ENCODE measurements at places on chromosomes 16 and 17.

DNA sequence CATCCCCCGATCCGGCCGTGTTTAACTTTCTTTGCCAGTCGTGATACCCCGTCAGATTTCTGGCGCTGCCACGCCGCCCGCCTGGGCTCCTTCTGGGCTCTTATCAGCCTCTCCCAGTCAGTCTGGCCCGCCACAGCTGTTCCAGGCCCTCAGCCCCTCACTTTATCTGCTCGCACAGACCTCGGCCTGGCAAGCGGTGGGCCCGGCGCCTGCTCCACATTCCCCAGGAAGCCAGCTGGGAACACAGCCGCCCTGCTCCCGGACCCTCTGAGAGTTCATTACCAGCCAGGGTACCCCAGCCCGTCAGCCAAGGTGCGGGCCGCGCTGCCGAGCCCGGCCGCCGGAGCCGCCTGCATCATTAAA lies 157.5 kb downstream of the ZNF423 start:
- DNase-seq = no peak

GRCh38 chr16:17769065-17769464 lies 298.3 kb upstream of the XYLT1 start:
- no peak for DNase-seq

- no peak for DNase-seq
These were observed 3.1 kb downstream of the RAB37 start for GRCh38 chr17:74740173-74740572.

GRCh38 chr17:39777534-39778365 lies 40.0 kb downstream of the GRB7 start:
- DNase-seq = no peak

GRCh38 chr17:50151937-50152547 lies 1.6 kb upstream of the PPP1R9B start:
- DNase-seq = peak; percentile 52

DNA sequence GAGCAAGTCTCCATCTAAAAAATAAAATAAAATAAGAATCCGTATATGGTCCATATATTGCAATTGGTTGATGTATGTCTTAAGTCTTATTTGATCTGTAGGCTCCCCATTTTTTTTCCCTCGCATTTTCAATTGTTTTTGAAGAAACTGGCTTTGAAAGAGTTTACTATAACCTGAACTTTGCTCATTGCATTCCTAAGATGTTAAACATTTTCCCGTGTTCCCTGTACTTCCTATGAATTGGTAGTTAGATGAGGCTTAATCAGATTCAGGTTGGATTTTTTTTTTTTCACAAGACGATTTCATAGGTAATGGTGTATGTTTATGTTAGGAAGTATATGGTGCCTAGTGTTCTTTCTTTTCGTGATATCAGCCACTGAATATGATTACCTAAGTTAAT lies 3.3 kb downstream of the LRRC36 start:
- no peak for DNase-seq

GRCh38 chr17:28065706-28066105 lies 23.2 kb downstream of the NLK start:
- DNase-seq = no peak

DNA sequence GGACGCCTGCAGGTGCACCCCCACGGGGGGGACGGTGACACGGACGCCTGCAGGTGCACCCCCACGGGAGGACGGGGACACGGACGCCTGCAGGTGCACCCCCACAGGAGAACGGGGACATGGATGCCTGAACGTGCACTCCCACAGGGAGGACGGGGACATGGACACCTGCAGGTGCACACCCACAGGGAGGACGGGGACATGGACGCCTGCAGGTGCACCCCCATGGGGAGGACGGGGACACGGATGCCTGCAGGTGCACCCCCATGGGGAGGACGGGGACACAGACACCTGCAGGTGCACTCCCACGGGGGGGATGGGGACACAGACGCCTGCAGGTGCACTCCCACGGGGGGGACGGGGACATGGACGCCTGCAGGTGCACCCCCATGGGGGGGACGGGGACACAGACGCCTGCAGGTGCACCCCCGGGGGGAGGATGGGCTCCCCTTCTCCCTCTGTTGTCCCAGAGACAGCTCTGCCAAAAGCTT lies 114.5 kb upstream of the METRNL start:
- no peak for DNase-seq

- no peak for DNase-seq
These were observed 83.2 kb downstream of the GRIN2A start for GRCh38 chr16:10098991-10099390.

GRCh38 chr16:87384162-87384874 lies 742 bp upstream of the FBXO31 start:
- no peak for DNase-seq

DNA sequence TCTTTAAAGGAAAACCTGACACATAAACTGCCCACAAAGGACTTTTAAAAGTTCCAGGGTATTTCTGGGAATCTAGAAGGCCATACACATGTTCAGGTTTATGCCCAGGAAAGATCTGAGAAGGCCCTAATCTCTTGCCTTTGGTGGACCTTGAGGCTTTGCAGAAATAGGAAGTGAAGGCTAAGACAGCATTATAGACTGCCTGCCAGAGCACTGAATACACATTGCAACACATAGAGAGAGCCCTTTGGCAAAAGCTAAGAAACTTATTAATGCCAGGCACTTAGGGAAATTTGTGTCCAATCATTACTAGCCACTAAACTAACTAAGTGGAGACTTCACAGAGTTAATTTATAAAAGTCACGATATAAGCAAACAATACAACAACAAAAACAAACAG lies 70.4 kb downstream of the MMD start:
- no peak for DNase-seq

- DNase-seq = no peak
These were observed 91.6 kb upstream of the DNAH9 start for GRCh38 chr17:11506635-11507034.

DNA sequence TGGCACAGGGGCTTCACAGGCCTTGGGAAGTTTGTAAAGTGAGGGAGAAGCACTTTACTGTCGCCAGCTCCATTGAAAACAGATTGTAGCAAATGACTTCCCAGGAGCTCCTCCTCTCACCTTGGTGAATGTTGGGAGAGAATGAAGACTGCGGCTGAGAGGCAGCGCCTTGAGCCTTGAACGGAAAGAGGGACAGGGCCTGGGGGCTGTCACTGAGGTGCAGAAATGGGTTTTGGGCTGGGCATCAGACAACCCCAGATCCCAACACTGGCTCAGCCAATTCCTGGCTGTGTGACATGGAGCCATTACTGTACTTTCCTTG lies 603 bp upstream of the MRTFB start:
- no peak for DNase-seq

DNA sequence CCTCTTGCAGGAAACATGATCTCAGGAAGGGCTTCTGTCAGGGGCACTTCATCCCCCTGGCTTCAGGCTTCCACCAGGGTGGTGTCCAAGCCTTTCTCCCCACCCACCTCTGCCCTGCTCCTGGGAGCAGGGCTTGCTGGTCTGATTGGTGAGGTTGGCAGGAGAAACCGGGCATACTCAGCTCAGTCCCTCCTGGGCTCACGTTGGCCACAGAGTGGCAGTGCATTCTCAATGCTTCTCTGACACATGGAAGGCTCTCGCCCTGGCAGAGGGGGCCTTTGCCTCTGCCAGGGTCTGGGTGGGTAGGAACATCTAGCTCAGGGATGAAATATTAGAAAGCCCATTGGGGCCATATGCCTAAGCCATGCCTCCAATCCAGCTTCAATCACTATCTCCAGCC lies 142.8 kb downstream of the AXIN2 start:
- no peak for DNase-seq

GRCh38 chr17:41697122-41697962 lies 8.7 kb downstream of the EIF1 start:
- no peak for DNase-seq

DNA sequence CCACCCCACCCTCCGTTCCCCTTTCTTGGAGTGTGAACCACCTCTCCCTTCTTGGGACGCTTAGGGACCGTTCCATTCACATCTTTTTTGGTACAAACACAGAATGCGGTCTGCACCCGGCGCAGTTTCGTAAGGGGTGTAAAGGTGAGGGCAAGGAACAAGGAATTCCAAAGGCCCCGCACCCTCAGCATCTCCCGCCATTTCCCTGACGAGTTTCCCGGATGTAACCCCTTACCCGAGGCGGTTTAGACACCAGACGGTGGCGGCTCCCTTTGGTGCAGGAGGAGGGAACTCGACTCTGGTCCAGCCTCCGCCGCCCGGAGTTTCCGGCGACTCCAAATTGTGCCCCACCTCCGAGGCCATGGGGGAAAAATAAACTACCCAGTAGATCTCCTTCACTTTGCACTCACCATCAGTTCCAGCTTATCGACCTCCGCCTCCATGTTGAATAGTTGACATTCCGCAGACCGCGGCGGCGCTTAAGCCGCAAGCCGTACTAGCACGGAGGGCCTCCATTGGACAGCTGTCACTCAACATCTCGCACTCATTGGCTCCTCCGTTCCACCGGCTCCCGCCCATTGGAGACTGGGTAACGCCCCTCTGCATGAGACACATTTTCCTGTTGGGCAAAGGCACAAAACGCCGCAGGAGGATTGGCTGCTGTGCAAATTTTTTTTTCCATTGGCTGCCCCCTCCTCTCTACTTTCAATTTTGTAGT lies at the start of gene SKA2:
Gene SKA2, minus strand, starts transcription at position 466 of the 718 bp plus-strand sequence. Its CDS starts 23 bp downstream, at position 443.
- peak; percentile 100 for DNase-seq
